ENCODE measurements at places on chromosomes 5 and 9. TPM values are rescaled to one million over a fixed set of nuclear protein-coding genes. Genes with fewer than 3 reads are reported as not detected.

GABRA1 gene
- total RNA-seq = not detected

FBXO4 gene
- 16.2 TPM for total RNA-seq

RETREG1 gene
- total RNA-seq = 25.1 TPM

LRRC19 gene
- total RNA-seq = not detected

ARHGEF39 gene
- total RNA-seq = 18.7 TPM

RNF183 gene
- total RNA-seq = not detected

FAXDC2 gene
- 0.08 TPM for total RNA-seq

FLT4 gene
- 6.0 TPM for total RNA-seq

SPINK4 gene
- not detected for total RNA-seq

PTPRD gene
- 0.18 TPM for total RNA-seq

ERMP1 gene
- total RNA-seq = 7.0 TPM

ZNF300 gene
- total RNA-seq = 2.8 TPM
